ENCODE measurements at places on chromosomes 5 and 9.

DNA sequence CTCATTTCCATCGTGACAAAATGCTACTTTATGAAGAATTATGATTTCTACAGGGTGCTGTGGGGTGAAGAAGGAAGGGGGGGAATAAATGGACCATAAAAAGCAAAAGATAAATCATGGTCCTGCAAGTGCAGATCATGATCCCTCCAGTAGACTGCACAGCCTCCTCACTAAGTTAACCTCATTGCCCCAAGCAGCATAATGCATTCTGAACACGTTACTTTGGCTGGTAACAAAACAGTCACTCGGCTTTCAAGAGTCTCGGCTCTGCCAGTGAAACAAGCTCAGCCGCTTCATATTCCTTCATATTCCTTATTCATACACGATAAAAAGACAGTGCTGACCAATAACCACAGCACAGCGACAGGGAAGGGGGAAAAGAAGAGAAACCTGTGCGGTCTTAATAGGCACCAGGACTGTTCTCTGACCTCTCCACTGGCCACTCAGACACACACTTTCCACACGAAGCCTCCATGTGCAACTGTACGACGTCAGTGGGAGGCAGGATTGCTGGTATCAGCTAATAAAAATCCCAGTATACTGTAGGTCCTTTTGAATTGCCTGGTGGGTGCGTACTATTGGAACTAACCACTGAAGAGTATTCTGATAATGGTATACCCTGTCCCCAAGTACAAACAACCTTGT lies 60.5 kb downstream of the ANKH start:
- DNase-seq: no peak

GRCh38 chr5:145772466-145772865 lies 62.7 kb downstream of the PRELID2 start:
- no peak for DNase-seq

DNA sequence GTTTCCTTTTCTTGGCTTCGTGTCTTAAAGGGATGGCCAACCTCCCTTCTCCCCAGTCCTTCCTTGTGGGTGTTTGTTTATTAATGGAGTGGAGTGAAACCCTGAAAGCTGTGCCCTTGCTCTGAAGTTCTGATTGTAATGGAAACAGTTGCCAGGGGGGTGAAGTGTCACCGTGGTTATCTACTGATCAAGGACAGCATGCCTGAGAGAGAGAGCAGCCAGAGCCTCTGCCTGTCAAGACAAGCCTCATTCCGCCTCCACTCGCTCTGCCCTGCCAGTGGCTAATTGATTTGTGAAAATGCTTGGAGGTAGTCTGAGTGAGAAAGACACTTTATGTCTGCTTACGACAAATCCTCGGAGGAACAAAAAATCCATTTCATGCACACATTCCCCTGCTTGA lies 143.7 kb upstream of the SLC30A5 start:
- no peak for DNase-seq

DNA sequence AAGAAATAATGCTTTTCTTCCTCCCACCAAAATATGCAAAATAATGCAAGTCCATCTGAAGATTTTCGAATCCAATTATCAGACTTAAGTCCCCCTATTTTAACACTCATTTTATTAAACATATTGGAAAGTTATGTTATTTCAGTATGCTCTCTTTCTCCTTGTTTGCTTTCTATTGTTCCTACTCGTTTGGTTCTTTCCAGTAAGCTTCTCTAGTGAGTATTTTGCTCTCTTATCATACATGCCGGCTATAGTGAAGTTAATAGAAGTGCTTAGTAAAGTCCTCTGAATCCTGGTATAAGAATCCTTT lies 517 bp downstream of the ALDH1A1 start:
- no peak for DNase-seq

DNA sequence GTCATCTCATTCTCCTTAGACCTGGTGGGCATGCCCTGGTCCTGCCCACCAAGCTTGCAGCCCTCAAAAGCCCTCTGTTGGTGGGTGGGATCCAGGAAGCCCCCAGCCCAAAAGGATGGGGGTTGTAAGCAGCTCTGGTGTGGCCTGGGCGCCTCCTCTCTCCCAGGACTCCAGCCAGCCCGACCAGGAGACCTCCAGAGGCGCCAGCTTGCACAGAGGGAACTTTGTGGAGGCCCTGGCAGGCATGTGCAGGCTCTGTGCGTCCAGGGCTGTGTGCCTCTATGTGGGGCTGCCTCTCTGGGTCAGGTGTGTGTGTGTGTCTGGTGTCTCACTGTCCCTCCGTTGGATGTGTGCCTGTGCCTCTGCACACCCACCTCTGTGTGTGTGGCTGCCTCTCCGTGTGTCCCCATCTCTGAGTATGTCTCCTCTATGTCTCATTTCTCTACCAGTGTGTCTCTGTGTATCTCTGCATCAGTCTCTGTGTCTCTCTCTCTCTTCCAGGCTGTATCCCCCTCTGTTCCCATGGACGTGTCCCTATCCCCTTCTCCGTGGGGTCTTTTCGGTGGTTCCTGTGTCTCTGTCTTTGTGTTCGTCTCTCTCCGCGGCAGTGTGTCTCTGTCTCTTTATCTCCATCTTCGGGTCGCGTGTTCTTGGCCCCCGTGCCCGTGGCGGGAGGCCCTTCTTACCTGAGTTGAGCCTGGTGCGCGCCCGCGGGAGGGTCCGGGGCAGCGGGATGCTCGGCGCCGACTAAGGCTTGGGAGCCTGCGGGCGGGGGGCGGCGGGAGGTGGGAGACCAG lies 501 bp downstream of the ENHO start:
- DNase-seq: no peak

- peak; percentile 75 for DNase-seq
Observed at GRCh38 chr5:178535299-178536175, 54.7 kb downstream of the COL23A1 start.

- no peak for DNase-seq
Observed at GRCh38 chr9:87954230-87954629, 20.1 kb downstream of the CDK20 start.

DNA sequence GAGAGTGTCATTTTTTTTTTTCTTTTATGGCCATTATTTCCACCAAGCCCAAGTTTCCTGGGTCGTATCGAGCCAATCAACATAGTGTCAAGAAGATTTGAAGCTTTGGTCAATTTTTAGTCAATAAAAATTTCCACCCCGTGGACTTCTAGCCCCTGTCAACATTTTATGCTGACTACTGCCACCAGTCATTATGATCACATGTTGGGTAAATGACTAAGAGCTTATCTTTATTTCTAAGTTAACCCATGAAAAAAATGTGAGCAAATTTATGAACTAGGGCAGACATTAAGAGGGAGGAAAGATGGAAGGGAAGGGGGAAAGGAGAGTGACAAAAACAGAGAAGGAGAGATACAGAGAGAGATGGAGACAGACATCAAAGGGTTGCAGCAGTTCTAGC lies 143.5 kb upstream of the ALDH1B1 start:
- DNase-seq: no peak

- no peak for DNase-seq
Observed at GRCh38 chr5:173775261-173776197, 112.6 kb upstream of the CPEB4 start.

DNA sequence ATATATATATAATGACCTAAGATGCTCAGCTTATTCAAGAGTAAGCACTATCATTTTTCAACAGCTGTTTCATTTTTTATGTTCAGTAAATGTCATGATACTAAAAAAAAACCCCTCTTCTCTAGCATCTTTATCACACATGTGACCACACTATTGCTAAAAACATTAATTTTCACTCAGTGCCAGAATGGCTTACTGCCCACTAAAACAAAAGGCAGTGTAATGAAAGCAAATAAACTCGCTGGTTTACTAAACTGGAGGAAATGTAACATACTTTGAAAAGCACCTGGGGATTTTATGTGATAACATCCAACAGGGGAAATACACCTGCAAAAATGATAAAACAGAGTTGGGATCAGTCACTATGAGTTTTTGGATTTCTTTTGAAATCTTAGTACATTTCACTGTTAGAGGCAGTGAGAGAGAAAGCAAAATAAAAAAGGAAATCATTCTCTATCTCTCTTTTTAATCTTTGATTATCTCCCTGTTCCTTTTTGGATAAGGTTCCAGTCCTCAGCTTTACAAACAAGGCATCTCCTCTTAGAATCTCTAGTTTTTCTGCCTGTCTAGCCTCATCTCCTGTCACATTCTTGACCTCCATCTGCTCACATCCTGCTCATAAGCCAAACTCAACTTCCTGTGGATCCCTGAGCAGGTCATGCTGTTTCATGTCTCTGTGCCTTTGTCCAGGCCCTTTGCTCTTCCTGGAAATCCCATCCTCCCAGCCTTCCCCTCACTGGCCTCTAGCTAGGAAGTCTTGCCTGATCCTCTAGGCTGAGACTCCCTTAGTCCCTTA lies 338.0 kb downstream of the MAN2A1 start:
- no peak for DNase-seq

DNA sequence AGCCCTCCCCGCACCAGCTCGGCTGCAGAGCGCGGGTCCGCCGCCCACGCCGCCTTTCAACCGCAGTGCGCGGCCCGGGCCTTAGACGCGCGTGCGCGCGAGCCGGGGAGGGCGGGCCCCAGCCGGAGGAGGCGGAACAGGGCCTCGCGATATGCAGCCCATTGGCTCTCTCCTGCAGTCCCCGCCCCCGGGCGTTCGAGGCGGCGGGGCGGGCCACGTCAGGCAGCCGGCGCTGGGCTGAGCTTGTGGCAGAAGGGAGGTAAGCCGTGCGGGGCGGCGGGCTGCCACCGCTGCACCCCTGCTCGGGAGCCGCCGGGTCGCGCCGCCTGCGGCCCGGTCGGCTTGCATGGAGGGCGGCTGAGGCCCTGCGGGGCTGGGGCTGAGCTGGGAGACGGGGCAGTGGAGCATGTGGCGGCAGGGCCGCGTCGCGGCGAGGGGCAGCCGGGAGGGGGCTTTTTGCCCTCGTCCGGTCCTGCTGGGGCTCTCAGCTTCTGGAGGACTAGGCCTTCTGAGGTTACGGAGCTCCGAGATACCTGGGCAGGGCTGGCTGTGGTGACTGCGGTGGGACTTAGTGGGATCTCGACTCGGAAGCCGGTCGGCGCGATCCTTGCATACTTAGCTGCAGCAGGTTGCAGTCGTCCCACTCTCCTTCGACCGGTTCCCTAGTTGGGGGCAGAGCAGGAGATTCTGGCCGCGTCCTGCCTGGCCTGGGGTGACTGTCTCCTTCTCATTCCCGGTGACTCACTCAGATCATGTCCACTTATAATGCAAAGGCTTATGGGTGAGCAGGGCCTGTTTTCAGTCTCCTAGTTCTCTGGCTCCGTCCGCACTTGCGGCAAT lies at the start of gene FOCAD:
FOCAD (plus strand) TSS at position 225 of the 840 bp plus-strand sequence. CDS start 31,095 bp downstream, outside the sequence.
- peak; percentile 97 for DNase-seq

DNA sequence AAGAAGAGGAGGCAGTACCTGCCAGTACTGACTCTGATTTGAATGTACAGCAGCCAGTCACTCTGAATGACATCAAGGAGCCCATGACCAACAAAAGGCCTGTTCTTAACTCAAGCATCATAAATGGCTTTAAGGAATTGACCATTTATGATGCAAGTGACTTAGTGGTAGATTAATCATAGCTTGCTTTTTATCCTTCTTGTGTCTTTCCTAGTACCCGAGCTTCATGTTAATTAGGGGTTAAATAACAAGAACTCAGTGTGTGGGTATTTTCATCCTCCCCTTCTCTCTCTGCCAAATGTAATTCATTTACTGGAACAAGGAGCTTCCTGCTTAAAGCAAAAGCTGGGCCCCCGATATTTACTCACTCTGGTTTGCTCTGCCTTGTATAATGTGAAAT lies 146.5 kb downstream of the UNC13B start:
- no peak for DNase-seq

DNA sequence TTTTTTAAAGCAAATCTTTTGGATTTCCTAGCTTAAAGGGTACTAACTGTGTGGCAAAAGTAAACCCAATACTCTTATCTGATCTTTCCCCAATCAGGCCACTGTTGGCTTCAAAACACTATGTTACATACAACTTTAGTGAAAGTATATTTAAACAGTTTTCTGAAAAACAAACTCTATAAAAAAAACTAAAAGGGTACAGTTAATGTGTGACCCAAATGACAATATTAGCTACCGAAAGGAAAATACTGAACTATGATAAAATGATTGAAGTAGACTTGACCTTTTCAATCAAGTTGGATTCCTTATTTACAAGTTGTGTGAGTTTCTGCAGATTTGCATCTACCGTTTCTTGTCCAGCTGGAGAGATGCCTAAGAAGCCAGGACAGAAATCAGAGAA lies 5.8 kb downstream of the MTX3 start:
- DNase-seq: no peak

DNA sequence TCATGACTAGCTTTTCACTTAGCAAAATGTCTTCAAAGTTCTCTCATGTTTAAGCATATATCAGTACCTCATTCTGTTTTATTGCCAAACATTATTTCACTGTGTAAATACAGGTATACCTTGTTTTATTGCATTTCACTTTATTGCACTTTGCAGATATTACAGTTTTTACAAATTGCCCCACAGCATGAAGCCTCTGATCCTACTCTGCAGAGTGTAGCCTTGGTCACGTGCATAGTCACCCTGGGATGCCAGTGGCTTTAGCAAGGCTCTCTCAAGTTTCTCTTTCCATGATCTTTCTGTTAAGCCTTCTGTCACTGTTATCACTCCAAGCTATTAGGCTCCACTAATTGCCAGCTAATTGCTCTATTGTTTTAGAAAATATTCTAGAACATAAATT lies 182.2 kb upstream of the GRIA1 start:
- no peak for DNase-seq

GRCh38 chr9:88980740-88981203 lies 10.5 kb upstream of the S1PR3 start:
- no peak for DNase-seq

DNA sequence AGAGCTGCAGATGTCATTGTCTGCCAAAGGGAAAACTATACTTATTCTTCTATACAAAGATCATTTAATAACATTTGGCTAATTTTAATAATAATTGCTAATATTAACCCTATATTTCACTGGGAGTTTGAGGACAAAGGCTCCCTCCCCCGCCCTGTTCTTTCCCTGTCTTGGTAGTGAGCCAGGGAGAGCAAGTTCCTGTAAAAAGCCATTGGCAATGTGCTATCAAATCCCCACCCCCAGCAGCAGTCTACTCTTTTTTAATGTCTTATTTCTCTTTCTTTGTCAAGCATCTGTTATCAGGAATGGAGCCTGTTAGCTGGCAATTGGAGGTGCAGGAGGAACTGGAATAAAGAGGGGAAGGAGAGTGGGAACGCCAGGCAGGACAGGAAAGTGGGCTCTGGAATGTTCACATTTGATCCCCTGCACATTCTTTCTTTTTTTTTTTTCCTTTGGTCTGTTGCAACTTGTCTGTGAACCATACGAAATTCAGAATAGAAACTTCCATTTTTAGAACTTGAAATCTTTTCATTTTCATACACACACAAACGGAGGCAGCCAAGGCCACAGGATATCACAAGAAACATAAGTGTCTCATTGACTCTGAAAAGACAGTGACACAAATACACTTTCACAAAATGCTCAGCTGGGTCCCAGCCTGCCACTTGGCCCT lies 664.8 kb upstream of the ZNF608 start:
- peak; percentile 36 for DNase-seq

DNA sequence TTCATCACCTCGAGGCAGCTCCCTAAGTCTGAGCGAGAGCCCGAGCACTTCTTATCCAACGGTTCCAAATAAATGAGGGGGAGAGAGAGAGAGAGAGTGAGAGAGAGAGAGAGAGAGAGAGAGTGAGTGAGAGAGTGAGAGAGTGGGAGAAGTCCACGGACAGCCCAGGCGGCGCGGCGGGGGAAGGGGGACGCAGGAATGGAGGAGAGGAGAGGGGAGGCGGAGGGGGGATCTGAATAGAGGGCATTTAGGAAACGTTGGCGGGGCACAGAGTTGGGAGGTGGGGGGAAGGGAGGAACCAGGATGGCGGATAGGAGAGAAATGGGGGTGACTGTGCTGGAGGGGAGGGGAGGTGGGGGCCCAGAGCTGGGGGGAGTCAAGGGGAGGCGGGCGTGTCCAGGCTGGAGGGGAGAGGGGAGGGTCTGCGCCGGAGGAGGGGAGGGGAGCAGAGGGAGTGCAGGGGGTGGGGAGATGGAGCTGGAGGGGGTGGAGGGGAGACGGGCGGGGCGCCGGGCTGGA lies 398 bp upstream of the BASP1 start:
- DNase-seq: peak; percentile 29
